ENCODE measurements at places on chromosomes 1 and 21.

- DNase-seq, result no peak
Observed at GRCh38 chr1:19044471-19044870, 88.0 kb upstream of the IFFO2 start.

DNA sequence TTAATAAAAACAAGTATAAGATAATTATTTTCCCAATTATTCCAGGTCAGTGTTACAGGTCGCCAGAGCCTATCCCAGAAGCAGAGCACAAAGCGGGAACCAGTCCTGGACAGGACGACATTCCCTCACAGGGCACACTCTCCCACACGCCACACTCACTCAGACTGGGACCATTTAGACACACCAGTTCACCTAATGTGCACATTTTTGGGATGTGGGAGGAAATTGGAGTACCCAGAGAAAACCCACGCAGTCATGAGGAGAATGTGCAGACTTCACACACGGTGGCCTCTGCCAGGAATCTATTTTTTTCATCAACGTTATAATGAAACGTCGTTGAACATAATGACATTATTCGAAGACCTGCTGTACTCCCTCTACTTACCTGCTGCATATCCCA, 20.5 kb upstream of the NRDC start:
- DNase-seq, result no peak

- no peak for DNase-seq
Observed at GRCh38 chr1:163610486-163610885, 288.7 kb downstream of the NUF2 start.

- DNase-seq, result no peak
Observed at GRCh38 chr1:10863886-10864285, 67.4 kb upstream of the CASZ1 start.

GRCh38 chr1:184820956-184821355, 66.3 kb upstream of the EDEM3 start:
- DNase-seq, result no peak

GRCh38 chr1:25109531-25109951, 122.8 kb downstream of the SYF2 start:
- no peak for DNase-seq

- no peak for DNase-seq
Observed at GRCh38 chr1:13730291-13730690, 30.3 kb downstream of the PRDM2 start.

DNA sequence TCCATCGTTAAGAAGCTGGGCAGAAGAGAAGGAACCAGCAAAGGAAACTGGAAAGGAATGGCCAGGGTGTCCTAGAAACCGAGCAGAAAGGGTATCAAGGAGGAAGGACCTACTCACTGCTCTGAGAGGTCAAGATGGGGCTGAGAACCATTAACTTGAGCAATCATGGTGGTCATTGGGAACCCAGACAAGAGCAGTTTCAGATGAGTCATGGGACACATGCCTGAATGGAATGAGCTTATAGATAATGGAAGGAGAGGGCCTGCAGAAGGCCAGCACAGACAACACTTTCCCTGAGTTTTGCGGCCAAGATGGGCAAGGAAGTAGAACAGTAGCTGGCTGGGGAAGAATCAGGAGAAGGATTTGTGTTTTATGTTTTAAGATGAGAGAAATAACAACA, 383.2 kb downstream of the KIF26B start:
- DNase-seq, result no peak

Measured in NCI-H2107 (cell line).